ENCODE measurements at places on chromosomes 5 and 9.
A peak's percentile ranks its signal among the peaks of the same experiment; 100 is the strongest.

- DNase-seq, result no peak
Measured at GRCh38 chr5:164203581-164204225, 698.3 kb downstream of the MAT2B start.

- DNase-seq, result no peak
Measured at GRCh38 chr9:116288658-116289057, 135.1 kb downstream of the PAPPA start.

DNA sequence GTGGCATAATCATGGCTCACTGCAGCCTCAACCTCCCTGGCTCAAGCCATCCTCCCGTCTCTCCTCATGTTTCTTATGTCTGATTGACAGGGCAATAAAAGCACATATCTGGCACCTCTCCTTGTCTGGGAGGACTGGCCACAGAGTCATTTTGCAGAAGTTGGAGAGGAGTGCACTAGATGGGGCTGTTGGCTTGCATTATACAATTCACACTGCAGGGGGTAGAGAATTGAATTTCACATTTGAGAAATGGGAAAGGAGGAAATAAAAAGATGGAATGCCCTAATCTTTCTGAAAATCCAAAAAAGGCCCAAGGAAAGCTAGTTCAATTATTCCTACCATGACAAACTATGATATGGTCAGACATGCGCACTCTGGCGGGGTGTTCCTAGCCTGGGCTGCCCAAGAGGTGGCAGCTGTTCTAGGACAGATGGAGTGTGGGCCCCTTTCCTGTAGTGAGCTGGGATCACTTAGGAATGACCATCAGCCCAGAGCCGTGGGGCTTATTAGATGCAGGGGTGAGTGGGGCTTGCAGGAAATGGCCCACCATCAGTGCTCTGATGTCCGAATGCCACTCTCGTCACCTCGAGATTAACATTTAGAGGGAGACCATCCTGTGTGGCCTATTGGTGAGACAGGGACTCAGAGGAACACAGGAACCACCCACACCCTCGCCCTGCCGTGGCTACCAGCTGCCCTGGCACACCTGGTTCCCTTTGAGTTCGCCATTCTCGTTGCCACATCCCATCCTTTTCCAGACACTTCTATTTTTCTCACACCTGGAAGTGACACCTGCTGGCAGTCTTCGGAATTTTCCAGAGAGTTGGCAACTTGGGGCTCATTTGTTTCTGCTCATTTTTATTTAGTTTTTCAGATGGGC is 21.8 kb upstream of the ANKRD18A start:
- DNase-seq, result peak; percentile 81

DNA sequence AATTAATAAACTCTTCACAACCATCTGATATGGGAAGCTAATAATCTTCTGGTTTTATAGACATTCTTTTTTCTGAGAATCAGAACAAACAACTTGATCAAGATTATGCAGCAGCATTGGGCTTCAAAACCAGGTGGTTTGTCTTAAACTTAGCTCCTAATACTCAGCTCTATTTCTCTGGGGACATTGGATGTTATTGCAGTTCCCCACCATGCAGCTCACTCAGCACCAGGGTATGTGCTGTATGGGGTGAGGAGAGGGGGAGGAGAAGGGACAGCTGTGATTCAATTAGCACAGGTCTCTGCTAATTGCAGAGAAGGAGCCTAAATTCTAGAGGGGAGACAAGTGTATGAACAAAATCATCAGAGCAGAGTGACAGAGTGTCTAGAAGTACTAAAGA is 210.7 kb upstream of the TNC start:
- no peak for DNase-seq

GRCh38 chr9:91245431-91246313 is 116.0 kb downstream of the AUH start:
- DNase-seq, result no peak

- DNase-seq, result no peak
Measured at GRCh38 chr5:109921735-109922380, 232.1 kb downstream of the MAN2A1 start.

DNA sequence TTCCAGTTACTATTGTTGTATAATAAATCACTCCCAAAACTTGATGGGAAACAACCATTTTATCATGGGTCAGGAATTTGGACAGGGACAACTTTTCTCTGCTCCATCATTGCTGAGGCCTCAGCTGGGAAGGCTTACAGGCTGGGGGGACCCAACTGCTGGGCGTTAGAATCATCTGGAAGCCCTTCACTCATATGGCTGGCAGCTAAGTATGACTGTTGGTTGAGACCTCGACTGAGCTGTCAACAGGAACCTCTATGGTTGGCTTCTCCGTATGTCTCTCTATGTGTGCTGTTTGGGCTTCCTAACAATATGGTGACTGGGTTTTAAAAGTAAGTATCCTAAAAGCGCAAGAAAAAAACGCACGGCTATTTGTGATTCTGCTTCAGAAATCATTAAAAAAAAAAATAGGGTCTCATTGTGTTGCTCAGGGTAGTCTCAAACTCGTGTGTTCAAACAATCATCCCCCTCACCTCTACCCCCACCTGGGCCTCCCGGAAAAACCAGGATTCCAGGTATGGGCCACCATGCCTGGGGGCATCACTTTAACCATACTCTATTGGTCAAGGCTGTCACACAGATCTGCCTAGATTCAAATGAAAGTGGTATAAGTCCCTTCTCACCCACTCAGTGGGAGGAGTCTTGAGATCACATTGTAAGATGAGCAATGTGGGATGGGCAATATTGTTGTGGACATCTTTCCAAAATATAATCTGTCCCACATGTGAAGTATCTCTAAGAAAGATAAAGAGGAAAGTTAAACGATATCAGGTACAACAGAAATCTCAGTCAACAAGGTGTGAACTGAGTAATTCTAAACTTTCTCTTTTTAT is 15.2 kb downstream of the FNBP1 start:
- no peak for DNase-seq

DNA sequence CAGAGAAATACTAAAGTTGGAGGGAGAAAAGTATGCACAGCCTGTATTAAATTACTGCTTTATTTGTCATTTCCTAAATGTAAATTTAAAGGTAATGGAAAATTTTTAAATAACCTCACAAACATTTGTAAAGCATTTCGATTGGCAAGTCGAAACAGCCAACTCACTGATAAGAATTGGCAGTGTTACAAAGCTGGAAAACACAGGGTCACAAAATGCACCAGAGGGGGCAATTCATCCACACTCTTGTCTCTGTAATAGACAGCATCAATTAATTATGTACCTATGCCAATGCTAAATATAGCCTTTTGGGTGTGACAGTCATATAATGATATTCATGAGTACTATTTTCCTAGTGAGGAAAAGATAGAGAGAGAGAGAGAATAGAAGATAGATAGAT is 140.6 kb upstream of the PRLR start:
- DNase-seq, result no peak

- DNase-seq, result no peak
Measured at GRCh38 chr9:18009902-18010301, 431.0 kb downstream of the SH3GL2 start.

- no peak for DNase-seq
Measured at GRCh38 chr9:26527931-26528330, 364.7 kb downstream of the CAAP1 start.

GRCh38 chr9:133578524-133579441 is 30.4 kb downstream of the FAM163B start:
- peak; percentile 38 for DNase-seq

DNA sequence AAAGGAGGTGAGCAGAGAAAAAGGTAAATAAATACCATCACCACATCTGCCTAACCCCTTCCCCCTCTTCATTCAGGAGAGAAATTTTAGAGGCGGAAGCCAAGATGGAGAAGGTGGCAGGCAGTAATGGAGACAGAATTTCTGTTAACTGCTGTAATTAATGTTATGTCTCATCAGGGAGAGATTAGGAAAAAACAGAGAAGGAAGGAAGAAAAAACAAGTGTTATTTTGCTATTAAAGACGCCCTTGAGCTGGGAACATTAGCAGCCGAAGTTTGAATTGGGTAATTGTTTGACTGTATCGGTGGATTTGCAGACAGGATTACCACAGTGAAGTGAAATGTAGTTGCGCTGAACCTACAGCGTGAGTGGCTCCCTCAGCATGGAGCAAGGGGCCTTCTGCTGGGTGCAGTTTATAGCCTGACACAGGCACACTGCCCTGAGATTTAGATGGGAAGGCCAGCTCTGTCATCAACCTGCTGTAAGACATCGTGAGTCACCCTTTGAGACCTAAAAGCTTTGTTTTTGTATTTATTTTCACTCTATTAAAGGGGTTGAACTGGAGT is 136.3 kb downstream of the ASTN2 start:
- DNase-seq, result no peak

GRCh38 chr9:132506977-132507669 is 75.3 kb upstream of the BARHL1 start:
- no peak for DNase-seq

DNA sequence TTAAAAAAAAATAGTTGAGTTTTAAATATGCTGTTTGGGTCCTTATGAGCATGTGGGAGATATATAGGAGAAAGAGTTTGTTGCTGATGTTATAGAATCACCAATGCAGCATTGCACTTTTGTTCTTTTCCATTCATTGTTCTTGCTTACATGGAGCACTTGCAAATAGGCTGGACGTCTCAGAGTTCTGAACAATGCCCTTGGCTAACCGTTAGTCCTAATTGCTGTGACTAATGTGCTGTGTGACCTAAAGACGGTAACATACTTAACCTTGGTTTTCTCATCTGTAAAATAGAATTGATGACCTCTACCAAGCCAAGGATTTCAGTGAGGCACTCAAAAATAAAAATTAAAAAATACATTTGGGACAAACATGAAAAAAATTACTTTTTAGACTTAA is 29.8 kb downstream of the PIK3R1 start:
- no peak for DNase-seq

- no peak for DNase-seq
Measured at GRCh38 chr5:98993512-98993911, 64.7 kb upstream of the CHD1 start.

GRCh38 chr9:38047301-38048251 is 21.5 kb downstream of the SHB start:
- peak; percentile 91 for DNase-seq

DNA sequence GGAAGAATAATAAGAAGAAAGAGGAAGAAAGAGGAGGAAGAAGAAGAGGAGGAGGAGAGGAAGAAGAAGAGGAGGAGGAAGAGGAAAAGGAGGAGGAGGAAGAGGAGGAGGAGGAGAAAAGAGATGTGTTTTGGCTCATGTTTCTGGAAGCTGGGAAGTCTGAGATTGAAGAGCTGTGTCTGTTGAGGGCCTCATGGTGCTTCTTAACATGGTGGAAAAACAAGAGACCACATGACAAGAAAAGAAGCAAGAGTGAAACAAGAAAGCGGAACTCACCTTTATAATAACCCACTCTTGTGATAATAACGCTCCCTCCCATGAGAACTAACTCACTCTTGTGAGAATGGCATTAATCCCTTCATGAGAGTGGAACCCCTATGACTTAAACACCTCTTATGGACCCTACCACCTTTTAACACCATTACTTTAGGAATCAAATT is 36.1 kb upstream of the RANBP6 start:
- no peak for DNase-seq

- no peak for DNase-seq
Measured at GRCh38 chr9:136687721-136688223, 515 bp upstream of the AGPAT2 start.

- DNase-seq, result no peak
Measured at GRCh38 chr5:132003982-132004381, 7.5 kb downstream of the ACSL6 start.

GRCh38 chr9:72232778-72233177 is 83.5 kb downstream of the GDA start:
- DNase-seq, result no peak

GRCh38 chr9:122125509-122126330 is 32.6 kb upstream of the TTLL11 start:
- no peak for DNase-seq
